ENCODE measurements at places on chromosomes 7 and 10.

- no peak for DNase-seq
Measured at GRCh38 chr7:41652267-41652666, 50.6 kb downstream of the INHBA start.

DNA sequence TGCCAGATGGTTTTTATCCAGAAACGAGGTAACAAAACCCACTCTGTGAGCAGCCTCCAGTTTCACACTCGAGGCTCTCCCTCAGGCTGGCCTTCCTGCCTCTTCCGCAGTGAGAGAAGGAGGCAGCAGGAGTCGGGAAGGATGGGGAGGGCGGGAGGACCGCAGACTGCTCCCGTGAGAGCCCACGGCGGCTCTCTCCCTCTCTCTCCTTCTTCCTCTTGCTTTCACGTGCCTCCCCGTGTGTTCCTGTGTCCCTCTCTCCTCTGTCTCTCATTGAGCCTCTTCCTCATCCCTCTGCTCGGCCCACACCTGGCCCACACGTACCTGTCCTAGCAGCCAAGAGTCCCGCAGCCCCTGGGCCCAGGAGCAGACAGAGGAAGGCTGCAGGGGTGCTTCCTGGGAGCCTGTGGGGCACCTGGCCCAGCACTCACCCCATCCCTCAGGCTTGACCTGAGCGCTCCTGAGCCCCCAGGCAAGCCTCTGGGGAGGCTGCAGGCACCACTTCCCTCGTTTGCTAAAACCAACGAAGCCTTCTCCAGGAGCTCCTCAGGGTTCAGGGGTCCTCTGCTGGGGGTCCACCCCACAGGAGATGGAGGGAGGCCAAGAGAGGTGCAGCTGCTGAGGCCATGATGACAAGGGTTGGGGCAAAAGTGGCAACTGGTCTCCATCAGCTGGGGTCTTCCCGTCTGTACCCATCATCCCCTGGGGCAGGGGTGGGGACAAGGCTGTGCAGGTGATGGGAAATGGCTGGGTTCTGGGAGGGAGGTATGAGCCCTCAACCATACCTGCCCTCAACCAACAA, 13.6 kb downstream of the SPOCK2 start:
- DNase-seq: no peak

DNA sequence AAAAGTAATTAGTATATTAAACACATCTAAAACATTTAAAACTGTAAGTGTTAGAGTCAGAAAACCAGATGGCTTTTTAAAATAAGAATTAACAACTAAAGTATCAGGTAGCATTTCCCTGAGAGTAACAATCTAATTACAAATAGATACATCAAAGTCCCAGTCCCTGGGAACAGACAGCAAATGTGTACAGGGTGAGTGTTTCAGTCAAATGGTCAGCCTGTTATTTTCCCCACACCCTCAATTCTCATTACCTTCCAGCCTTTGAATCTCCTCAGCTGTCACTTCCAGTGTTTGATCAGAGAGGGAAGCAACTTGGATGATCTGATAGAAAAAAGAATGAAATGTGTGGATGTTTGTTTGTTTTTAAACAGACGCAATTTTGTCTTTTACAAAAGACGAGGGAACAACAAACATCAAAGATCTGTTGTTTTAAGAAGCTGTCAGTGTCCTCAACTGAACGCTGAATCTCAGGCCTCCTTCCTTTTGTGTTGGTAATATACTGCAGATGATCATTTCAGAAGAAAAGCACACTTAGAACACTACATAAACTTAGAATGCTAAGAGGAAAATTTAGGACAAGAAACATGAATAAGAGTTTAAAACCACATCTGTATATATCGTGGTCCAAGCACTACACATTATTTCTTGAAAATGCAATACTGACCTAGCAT, 29.8 kb downstream of the CEP41 start:
- DNase-seq: no peak

DNA sequence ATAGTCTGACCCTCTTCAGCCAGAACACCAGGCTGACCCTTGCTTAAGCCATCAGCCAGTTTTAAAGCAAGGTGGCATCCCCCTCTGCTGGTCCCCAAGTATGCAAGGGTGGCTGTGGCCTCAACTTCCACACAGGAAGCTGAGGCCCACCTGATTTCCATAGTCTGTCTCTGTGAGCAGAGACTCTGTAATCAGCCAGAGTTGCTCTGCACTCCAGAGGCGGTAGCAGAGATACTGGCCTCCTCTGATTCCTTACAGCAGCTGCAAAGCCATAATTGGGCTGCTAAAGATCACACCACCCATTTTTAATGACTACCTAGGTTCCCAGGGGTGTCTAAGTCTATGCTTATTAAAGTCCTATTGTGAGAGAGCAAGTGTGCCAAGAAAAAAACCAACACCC, 1.8 kb downstream of the PDAP1 start:
- DNase-seq: no peak

DNA sequence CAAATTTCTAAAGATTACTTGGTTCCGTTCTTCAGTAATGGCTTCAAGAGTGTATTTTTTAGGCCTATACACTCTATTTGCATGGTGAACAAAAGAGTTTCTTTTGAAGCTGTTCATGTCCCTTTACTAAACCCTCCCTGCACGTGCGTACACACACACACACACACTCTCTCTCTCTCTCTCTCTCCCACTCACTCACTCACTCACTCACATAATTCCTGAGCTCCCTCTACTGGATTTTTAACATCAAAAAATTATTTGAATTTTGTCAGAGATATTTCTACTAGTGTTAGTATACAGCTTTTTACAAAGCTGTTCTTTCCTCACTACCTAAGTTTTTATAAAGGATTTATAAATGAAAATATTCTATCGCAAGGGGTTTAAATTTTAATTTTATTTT, 85.9 kb downstream of the UBE3C start:
- DNase-seq: no peak

- DNase-seq: no peak
Measured at GRCh38 chr7:17758008-17758407, 182.3 kb downstream of the SNX13 start.

DNA sequence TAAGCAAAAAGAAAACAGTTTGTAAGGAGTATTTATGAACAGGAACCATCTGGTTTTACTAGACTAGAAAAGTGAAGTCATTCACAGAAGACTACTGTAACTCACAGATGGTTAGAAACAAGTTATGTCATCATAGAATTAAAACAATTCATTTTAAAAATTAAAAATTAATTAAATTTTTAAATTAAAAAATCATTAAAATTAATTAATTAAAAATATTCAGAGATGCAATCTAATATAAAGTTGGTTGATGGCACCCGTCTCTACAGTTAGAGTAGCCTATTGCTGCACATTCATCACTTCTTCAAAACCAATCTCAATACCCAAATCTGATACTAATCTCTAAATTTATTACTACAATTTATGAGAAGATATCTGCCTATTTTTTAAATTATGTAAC, 454.8 kb upstream of the NUPR2 start:
- DNase-seq: no peak

DNA sequence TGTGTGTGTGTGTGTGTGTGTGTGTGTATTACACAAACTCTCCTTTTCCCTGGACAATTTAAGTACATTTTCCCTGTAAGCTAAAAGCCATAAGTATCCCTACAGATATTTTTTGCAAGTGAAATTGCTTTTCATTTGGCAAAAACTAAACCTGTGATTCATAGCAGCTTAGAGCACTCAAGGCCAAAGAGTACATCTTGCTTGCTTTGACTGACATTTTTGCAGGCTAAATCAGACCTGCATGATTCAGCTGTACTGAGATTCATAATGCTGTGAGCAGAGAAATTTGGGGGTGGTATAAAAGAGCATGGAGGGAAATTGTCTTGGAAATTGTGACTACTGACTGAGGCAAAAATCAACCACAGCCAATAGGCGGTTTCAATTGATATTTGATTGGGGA, 500.4 kb downstream of the GFRA1 start:
- peak; percentile 27 for DNase-seq

DNA sequence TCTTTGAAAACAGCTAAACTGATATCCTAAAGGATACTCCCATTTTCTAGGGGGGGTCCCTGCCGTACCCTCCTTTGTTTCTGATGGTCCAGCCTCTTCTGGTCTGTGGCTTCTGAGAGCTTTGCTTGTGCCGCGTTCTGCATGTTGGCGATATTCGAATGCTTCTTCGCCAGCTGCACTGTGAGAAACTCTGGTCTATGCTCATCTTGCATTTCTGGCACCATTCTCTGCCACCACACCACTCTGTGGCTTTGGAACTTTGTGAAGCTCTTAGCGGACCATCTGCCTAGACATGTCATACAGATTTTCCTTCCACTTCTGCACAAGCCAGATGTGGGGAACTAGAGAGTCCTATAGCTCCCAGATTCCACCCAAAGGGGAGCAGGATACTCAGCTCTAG, 197.2 kb downstream of the REEP3 start:
- DNase-seq: no peak

DNA sequence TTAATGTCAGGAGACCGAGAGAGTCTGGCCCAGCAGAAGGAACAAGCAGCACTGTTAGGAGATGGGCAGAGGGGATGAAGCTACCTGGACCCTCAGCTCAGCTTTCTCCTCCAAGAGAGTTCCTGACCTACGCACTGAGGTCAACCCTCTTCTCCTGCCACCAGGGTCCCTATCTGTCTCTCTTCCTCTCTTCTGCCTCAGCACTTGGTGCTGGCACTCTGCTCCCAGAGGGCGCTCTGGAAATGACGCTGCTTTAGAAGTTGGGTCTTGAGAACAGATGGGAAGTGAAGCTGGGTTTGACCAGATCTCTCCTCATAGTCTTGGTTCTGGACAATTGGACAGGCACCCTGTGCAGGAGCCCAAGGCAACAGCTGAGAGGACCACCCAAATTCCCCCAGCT, 216.0 kb upstream of the AGK start:
- DNase-seq: no peak

DNA sequence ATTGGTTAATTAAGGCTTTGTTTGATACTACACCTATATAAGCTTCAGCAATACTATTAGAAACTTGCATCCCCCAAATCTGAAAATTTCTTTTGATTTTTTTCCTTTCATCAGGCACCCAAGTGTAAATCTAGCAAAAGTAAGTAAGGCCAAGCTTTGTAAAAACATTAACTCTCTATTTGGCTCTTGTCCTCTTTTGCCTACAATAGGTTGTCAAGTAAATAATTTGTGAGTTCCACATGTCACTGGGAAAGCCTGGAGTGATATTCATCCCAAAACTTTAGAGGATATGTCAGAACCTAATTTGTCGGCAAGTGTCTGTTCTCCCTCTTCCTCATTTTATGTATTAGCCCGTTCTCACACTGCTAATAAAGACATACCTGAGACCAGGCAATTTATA, 492.4 kb downstream of the IPMK start:
- DNase-seq: no peak

- DNase-seq: no peak
Measured at GRCh38 chr10:42929236-42929635, 146.6 kb downstream of the BMS1 start.

DNA sequence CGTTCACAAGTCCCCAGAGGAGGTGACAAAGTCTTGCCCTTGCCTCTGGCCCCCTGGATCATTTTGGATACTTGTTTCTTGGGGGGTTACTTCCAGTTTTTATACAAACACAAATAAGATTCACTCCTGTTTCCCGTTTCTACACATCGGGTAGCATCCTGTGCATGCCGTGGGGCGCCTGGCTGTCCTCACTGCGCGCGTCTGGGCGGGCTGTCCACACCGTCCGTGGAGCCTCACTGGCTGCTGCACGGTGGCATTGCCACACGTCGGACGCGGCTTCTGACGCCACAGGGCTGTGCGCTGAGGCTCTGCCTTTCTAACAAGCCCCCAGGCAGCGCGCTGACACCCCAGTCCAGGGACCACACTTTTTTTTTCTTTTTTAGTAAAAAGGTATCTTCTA, 18.4 kb downstream of the BNIP3 start:
- no peak for DNase-seq

- DNase-seq: no peak
Measured at GRCh38 chr10:76398043-76398710, 966.8 kb downstream of the LRMDA start.

GRCh38 chr7:137609500-137609899, 237.3 kb downstream of the DGKI start:
- no peak for DNase-seq

DNA sequence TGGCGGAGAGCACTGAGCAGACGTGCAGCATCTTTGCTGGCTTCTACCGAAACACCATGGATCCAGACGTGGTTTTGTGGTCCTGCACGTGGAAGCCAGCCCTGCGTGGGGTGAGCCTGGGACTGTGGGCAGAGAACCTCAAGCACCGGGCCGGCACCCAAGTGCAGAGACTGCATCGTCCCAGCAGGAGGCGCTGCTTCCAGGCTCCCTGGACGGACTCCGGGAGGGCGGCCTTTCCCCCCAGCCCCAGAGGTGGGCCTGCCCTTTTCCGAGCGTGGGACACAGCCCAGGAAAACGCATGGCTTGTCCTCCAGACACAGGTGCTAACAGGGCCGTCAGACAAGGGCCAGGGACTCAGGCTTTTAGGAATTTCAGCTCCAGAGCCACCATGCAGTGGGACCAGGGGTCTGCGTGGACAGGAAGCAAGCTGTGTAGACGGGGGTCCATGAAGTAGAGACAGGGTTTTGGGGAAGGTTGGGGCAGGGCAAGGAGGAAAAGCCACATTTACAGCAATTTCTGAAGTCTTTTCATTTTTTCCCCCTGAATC, 303.9 kb downstream of the WDR37 start:
- no peak for DNase-seq

GRCh38 chr7:2688409-2689342, 674 bp downstream of the AMZ1 start:
- no peak for DNase-seq

Data from AG04450 (cell line).